ENCODE measurements at places on chromosomes 3 and 15.
A peak's percentile ranks its signal among the peaks of the same experiment; 100 is the strongest.

DNA sequence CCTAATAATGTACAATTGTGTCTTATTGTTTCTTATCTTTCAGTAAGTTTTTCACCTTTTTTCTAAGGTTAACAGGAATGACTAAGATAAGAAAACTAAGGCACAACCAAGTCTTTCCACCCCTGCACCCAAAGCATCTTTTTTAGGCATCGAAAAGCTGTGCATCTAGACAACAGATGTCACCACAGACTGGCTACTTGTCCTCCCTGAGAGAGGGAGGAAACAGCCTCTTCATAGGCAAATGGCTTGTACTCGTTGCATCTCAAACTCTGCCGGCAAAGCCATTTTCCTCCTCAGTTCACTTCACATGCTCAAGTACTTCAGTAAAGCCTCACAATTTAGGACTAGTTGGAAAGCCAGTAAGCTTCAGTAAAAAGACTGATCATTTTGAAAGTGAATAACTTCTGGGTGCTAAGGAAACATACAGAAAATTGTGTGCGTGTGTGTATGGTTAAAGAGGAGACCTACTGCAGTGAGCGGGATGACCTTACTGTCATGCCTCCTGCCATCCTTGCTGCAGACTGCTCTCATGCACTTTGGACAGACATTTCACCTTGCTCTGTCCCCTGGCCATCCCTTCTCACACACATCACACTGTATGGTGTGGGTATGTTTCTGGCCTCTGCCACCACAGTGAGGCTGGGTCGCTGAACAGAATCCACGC, 36.5 kb upstream of the HACD2 start:
- DNase-seq = no peak

- no peak for DNase-seq
Observed at GRCh38 chr3:143832433-143832832, 15.8 kb downstream of the SLC9A9 start.

DNA sequence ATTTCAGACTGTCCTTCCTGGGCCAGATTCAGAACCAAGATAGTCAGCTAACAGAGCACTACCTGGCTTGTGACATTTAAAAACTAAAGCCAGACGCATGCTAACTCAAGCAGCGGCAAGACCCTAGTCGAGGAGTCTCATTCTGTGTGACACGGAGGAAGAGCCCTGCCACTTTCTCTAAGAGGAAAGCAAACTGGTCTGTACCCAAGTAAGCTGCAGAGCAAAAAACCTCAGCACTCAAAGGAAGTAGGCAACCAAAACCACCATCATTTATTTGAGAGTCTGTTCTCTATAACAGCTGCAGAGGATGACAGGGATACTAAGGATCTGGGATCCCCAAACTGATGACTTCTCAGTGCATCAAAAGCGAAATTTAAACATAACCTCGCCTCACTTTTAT, 152.1 kb downstream of the OSBPL10 start:
- no peak for DNase-seq

DNA sequence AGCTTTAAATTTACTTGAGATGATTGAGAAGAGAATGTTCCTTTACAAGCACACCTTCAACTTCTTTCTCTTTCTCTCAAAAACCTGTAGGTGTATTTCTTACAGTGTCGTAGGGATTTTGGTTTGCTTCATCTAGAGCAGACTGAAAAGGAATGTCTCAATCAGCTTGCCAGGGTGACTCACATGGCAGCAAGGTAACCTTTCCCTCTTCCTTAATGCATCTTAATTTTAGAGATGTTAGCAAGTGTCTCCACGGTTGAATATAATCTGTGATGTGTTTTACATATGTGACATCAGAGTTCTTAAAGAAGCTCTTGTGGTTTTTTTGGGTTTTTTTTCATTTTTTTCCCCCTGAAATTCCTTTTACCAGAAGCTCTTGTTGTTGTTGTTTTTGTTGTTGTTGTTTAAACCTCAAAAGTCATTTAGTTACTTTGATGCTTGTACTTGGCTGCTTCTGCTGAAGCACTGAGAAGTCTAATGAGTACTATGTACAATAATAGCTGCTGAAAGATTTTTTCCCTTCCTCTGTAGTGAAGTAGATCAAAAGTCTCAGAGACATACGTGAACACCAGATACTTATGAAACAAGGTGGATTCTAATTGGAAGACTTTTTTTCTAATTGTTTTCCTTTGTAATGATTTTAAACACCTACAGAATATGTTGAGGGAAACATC, 83.1 kb downstream of the RETNLB start:
- no peak for DNase-seq

- no peak for DNase-seq
Observed at GRCh38 chr3:129556890-129557547, 14.0 kb downstream of the H1-8 start.

GRCh38 chr3:121566773-121567172, 976 bp upstream of the ARGFX start:
- no peak for DNase-seq

- no peak for DNase-seq
Observed at GRCh38 chr3:32945136-32945535, 6.3 kb upstream of the CCR4 start.

DNA sequence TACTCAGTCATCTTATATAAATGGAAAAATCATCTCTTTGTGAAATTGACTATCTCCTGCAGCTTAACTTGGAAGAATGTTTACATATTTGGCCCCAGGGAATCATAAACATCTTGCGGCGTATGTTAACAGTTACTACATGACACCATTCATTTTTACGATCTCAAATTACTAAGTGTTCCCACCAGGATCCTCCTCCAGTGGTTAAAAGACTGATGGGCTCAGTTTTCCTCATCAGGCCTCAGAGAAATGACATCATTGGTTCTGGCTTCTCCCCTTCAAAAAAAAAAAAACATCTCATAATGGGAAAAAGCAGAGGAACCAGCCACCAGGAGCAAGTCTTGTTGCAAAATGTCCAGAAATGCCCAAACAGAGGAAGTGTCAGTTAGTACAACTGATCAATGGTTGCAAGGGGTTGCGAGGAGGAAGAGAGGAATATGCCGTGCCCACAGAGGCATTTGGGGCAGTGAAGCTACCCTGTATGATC, 70.5 kb upstream of the LIPC start:
- no peak for DNase-seq

GRCh38 chr15:60652245-60652644, 173.3 kb upstream of the ICE2 start:
- DNase-seq = no peak

DNA sequence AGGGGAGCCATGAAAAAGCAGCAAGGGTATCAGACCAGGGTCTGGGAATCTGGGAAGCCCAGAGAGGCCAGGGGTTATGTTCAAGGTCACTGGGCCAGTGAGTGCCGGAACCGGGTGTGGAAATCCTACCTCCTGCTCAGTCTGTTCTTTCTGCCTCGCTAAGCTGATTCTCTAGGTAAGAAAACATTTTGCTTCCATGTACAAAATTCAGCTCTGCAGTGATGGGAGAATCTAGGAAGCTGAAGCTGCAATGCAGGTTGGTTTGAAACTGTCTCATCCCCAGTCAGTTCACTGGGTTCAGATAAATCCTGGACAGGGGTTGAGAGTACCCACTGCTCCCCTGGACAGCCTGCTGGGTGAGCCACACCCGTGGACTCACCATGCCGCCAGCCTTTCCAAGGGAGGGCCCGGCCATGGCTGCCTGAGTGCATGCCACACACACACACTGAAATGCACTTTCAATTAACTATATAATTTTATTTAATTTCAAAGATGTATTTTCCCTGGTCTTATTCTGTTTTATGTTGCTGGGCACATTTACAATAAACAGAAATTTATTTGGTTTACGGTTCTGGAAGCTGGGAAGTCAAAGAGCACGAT, 108.4 kb downstream of the CORO2B start:
- DNase-seq = no peak

- no peak for DNase-seq
Observed at GRCh38 chr3:176521531-176522175, 675.6 kb downstream of the TBL1XR1 start.

GRCh38 chr15:64883997-64884511, 27.6 kb upstream of the ANKDD1A start:
- peak; percentile 48 for DNase-seq

DNA sequence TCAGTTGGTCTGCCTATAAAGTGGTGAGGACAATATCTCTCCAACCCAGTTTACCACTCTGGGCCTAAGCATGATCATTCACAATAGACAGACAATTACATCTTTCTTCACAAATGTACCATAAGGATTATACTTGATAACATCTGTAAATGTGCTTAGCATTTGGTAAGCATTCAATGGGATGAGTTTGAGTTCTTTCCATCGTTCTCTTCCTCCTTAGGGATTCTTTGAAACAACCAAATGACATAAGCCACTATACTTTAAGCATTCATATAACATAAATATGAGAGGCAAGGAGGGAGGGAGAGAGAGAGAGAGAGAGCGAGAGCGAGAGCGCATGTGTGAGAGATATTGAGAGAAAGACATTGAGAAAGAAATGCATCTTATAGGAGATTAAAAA, 303.3 kb upstream of the CBLB start:
- DNase-seq = no peak

DNA sequence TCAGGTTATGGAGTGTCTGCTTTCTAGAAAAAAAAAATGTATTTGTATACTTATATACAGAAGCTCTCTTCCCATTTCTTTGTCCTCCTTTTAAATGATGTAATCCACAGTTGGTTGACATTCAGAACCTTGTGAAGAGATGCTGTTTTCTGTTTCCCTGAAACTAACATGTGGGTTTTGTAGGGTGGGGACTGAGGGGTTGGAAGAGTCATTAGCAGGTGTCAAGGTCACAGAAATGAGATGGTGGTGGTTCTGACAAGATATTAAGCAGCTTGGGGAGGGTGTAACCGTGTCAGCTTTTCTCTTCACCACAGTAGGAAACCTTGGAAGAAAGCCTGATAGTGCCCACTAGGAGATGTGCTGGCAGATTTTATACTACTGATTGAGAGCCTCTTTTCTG, 2.4 kb downstream of the RASA2 start:
- DNase-seq = no peak

- no peak for DNase-seq
Observed at GRCh38 chr3:176354843-176355242, 842.4 kb downstream of the TBL1XR1 start.
